ENCODE measurements at places on chromosomes 6 and 20.

- no peak for DNase-seq
Observed at GRCh38 chr6:156694679-156695078, 82.5 kb upstream of the ARID1B start.

DNA sequence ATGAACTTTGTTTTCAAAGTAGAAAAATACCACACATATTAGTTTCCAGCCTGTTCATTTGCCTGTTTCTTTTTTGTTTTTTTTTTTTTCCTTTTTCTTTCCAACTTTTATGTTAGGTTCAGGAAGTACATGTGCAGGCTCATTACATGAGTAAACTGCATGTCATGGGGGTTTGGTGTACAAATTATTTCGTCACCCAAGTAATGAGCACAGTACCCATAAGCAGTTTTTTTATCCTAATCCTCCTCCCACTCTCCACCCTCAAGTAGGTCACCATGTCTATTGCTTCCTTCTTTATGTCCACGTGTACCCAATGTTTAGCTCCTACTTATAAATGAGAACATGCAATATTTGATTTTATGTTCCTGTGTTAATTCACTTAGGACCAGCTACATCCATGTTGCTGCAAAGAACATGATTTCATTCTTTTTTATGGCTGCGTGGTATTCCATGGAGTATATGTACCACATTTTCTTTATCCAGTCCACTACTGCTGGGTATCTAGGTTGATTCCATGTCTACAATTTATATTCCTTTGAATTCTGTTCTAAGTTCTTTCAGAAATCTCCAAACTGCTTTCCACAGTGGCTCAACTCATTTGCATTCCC lies 31.8 kb downstream of the SNX14 start:
- DNase-seq, result no peak

- DNase-seq, result no peak
Observed at GRCh38 chr6:135062735-135063134, 8.1 kb upstream of the HBS1L start.

GRCh38 chr6:55827818-55828522 lies 47.4 kb downstream of the BMP5 start:
- DNase-seq, result no peak

DNA sequence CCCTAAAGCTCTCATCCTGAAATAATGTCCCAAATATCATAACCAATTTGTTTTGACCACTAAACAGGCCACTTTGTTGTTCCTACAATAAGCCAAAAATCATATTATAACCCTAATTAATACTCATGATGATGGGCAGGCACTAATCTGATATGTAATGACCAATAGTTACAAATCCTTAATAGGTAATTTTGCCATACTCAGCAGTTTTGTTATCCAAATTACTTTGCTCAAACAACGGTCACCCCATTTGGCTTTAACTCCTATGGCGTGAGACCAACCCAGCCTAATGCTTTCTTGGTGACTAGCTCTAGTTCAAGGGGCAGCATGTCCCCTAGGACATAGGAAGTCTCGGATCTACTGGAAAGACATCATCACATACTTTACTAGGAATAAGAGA lies 123.2 kb upstream of the ID4 start:
- DNase-seq, result no peak

DNA sequence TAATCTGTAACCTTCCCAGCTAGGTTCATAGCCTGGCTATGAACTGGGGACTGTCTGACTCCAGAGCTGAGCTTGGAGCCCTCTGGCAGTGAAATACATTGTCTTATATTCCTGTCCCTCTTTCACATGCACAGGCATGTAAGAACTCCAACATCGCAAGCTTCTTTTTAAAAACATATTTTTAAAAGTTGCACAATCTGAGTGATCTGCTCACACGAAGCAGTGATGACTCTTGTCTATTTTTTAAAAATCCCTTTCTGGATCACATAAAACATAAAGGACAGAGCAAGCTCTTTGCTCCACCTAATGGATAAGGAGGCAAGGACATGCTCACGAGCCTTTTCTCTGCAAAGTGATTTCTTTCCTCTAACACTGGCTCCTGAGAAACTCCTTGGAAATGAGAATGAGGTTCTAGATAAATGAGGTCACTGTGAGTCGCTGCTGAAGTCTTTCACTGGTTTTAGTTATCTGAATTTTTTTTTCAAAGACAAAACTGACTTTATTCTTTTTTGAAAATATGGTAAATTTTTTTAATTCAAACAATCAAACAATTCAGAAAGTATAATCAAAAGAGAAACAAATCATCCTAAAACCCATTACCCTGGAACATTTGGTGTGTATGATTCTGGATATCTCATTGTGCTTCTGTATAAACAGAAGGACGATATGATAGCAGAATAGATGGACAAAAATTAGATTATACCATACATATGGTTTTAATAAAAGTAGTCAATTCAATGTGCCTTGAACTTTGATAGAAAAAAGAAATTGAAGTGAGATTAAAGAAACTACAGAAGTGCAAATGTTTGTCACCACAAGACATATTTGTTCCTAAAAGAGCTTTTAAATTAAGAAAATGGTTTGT lies 30.8 kb downstream of the IL20RA start:
- no peak for DNase-seq

- DNase-seq, result peak; percentile 35
Observed at GRCh38 chr20:4329232-4329631, 313.9 kb upstream of the RNF24 start.

DNA sequence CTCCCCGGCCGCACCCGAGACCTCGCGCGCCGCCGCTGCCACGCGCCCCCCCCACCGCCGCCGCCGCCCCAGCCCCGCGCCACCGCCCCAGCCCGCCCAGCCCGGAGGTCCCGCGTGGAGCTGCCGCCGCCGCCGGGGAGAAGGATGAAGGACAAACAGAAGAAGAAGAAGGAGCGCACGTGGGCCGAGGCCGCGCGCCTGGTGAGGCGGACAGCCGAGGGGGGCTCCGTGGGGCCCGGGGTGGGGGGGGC lies 426 bp downstream of the ASXL1 start:
- no peak for DNase-seq
